ENCODE measurements at places on chromosomes 11 and 22. TPM values are rescaled to one million over a fixed set of nuclear protein-coding genes. Genes with fewer than 3 reads are reported as not detected.

Gene GRK3
- polyA plus RNA-seq: 1.1 TPM

Gene UPK3A
- polyA plus RNA-seq: not detected

Gene UBE2L6
- 292 TPM for polyA plus RNA-seq

Gene FOLR1
- not detected for polyA plus RNA-seq

Gene TIMM8B
- 91.3 TPM for polyA plus RNA-seq

Gene MS4A6E
- polyA plus RNA-seq: not detected

Gene GGTLC3
- not detected for polyA plus RNA-seq

Gene GGT1
- polyA plus RNA-seq: 16.8 TPM

Gene SERPIND1
- not detected for polyA plus RNA-seq

Gene GALNT18
- polyA plus RNA-seq: not detected

Gene NLRP10
- not detected for polyA plus RNA-seq

Gene SVIP
- polyA plus RNA-seq: 33.6 TPM

GRCh38 chr11:92867913-92868619 is 101.4 kb upstream of the MTNR1B start:
- no peak overlapping the region for H3K27ac ChIP-seq
- no peak for DNase-seq
- H3K4me3 ChIP-seq: no peak overlapping the region
- no peaks in the 10 kb centered on the region for H3K4me1 ChIP-seq
- no peaks in the 10 kb centered on the region for H3K27me3 ChIP-seq

- H3K36me3 ChIP-seq: no peaks in the 10 kb centered on the region
- H3K4me1 ChIP-seq: no peaks in the 10 kb centered on the region
- peaks cover 2% of the 10 kb centered on the region for H3K27me3 ChIP-seq
- no peak overlapping the region for H3K4me3 ChIP-seq
- DNase-seq: no peak
These were observed 191.6 kb upstream of the CADM1 start for GRCh38 chr11:115695677-115696364.

DNA sequence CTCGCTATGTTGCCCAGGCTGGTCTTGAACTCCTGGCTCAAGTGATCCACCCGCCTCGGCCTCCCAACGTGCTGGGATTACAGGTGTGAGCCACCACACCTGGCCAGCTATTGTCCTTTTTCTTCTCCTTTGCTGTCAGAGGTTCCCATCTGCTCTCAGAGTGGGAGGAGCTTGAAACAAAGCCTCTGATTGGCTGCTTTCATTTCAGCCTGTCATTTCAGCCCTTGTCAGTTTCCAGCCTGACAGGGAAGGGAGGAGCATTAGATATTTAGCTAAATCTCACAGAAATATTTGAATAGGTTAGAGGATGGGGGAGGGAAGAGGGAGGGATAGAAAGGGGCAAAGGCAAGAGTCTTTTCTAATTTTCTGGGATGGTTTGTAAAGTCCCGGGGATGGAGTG is 8.7 kb downstream of the SLC22A6 start:
- H3K36me3 ChIP-seq: no peaks in the 10 kb centered on the region
- no peak overlapping the region for H3K4me3 ChIP-seq
- no peaks in the 10 kb centered on the region for H3K27me3 ChIP-seq
- no peak for DNase-seq

DNA sequence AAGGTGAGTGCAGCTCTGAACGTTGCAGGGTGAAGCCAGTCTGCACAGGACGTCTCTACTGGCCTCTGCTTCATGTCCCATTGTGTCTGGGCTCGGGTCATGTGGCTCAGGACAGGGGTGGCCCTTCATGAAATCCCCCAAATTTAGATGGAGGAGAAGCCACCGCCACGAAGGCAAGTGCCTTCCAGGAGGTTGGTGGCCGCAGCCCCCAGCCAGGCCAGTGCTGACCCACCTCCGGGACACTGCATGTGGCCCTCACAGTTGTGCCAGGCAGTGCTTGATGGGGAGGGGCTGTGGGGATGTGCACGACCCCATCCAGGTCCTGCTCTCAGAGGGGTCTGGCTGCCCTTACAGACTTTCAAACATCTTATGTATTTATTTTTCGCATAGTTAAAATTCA is 1311.1 kb downstream of the BRD1 start:
- no peaks in the 10 kb centered on the region for H3K4me1 ChIP-seq
- H3K27ac ChIP-seq: no peak overlapping the region
- H3K4me3 ChIP-seq: no peak overlapping the region

GRCh38 chr11:64371201-64371600 is 12.2 kb downstream of the RPS6KA4 start:
- no peaks in the 10 kb centered on the region for H3K27me3 ChIP-seq
- H3K27ac ChIP-seq: no peak overlapping the region

GRCh38 chr11:64267207-64267945 is 16.0 kb downstream of the PLCB3 start:
- H3K27ac ChIP-seq: no peak overlapping the region
- H3K27me3 ChIP-seq: no peaks in the 10 kb centered on the region
- H3K4me1 ChIP-seq: peaks cover 27% of the 10 kb centered on the region
- no peak overlapping the region for H3K4me3 ChIP-seq

GRCh38 chr22:45278125-45278524 is 6.6 kb upstream of the UPK3A start:
- no peak for DNase-seq
- H3K36me3 ChIP-seq: no peaks in the 10 kb centered on the region
- peaks cover 5% of the 10 kb centered on the region for H3K4me1 ChIP-seq
- H3K4me3 ChIP-seq: no peak overlapping the region
- H3K27ac ChIP-seq: no peak overlapping the region
- no peaks in the 10 kb centered on the region for H3K27me3 ChIP-seq

GRCh38 chr11:102251423-102251822 is 65.9 kb upstream of the BIRC3 start:
- no peak overlapping the region for H3K27ac ChIP-seq
- H3K27me3 ChIP-seq: no peaks in the 10 kb centered on the region
- H3K4me3 ChIP-seq: no peak overlapping the region
- H3K4me1 ChIP-seq: no peaks in the 10 kb centered on the region

- no peaks in the 10 kb centered on the region for H3K36me3 ChIP-seq
- no peaks in the 10 kb centered on the region for H3K27me3 ChIP-seq
- no peaks in the 10 kb centered on the region for H3K4me1 ChIP-seq
- H3K4me3 ChIP-seq: no peak overlapping the region
- DNase-seq: no peak
These were observed 1.8 kb upstream of the PRG2 start for GRCh38 chr11:57392066-57392762.

DNA sequence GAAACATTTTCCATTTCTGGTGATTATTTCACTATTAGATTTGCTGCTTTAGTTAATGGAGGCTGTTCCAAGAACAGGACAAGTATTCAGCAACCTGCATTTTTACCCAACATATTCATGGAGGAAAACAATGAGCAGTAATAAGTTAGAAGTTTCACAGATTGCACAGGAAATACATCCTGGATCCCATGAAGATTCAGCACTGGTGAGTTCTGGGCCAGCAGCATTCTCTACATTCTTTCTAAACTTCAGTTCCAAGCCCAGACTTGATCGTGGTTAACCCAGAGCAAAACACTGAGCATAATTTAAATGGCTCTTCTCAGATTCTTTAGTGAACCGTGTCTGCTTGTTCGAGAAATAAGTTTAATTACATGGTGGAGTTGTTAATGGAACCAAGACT is 3.8 kb downstream of the FJX1 start:
- peaks cover 13% of the 10 kb centered on the region for H3K4me1 ChIP-seq
- no peak overlapping the region for H3K27ac ChIP-seq
- no peak for DNase-seq
- peaks cover 40% of the 10 kb centered on the region for H3K27me3 ChIP-seq
- H3K36me3 ChIP-seq: no peaks in the 10 kb centered on the region

- H3K4me3 ChIP-seq: no peak overlapping the region
- no peaks in the 10 kb centered on the region for H3K27me3 ChIP-seq
- no peak overlapping the region for H3K27ac ChIP-seq
- no peaks in the 10 kb centered on the region for H3K4me1 ChIP-seq
These were observed 739.8 kb downstream of the OPCML start for GRCh38 chr11:132792341-132793140.

DNA sequence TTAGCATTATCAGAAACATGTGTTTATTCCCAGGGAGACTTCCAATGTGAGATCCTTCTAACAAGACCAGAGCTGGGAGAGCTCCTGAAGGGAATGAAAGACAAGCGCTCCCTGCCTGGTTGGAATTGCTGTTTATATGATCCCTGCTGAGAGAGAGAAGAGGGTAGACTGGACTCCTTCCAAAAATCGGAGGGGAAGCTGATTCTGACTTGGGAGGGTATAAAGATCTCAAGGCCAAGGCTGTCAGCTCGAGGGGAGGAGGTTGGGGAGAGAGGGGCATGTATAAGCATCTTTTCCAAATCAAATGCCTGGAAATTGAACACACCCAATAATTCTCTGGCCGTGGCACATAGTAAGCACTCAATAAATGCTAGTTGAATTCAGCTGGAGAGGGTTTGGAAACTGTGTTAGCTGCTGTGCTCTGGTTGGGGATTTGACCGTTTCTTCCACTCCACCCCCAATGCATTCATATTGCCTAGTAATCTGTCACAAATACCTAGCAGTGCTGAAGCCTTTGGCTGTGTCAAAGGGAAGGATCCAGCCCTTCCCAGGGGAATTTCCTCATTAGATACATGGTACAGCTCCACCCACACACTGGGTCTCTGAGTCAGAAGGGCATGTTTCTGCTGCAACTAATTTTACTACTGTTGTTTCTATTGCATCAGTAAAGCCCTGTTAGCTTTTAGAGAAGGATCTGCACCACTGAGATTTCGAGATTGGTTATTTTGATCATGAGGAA is 61.5 kb downstream of the CACNG2 start:
- no peak for DNase-seq
- H3K27me3 ChIP-seq: peaks cover 12% of the 10 kb centered on the region
- no peak overlapping the region for H3K27ac ChIP-seq
- H3K36me3 ChIP-seq: no peaks in the 10 kb centered on the region

GRCh38 chr11:21472261-21472660 is 720.6 kb upstream of the ANO5 start:
- H3K4me3 ChIP-seq: no peak overlapping the region
- no peak for DNase-seq
- H3K4me1 ChIP-seq: no peaks in the 10 kb centered on the region
- H3K27ac ChIP-seq: no peak overlapping the region
- no peaks in the 10 kb centered on the region for H3K27me3 ChIP-seq

DNA sequence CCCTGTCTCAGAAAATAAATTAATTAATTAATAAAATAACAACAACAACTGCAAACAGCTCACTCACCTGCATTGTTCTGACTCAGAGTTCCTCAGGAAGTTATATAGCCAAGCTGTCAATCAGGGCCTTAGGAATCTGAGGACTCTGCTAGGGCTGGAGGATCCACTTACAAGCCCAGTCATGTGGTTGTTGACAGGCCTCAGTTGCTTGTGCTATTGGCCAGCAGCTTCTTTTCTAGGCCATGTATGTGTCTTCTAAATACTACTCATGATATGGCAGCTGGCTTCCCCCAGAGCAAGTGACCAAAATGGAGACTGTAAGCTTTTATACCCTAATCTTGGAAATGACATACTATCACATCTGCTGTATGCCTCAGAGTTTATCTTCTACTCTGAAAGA is 20.8 kb upstream of the ATP5MG start:
- H3K27ac ChIP-seq: no peak overlapping the region
- no peak overlapping the region for H3K4me3 ChIP-seq
- no peaks in the 10 kb centered on the region for H3K4me1 ChIP-seq
- H3K27me3 ChIP-seq: no peaks in the 10 kb centered on the region

GRCh38 chr22:49255154-49255553 is 572.5 kb downstream of the BRD1 start:
- H3K27me3 ChIP-seq: peaks cover 2% of the 10 kb centered on the region
- H3K36me3 ChIP-seq: no peaks in the 10 kb centered on the region
- no peaks in the 10 kb centered on the region for H3K4me1 ChIP-seq
- no peak for DNase-seq

GRCh38 chr11:122696662-122697061 is 41.1 kb downstream of the UBASH3B start:
- no peaks in the 10 kb centered on the region for H3K36me3 ChIP-seq
- peaks cover 78% of the 10 kb centered on the region for H3K4me1 ChIP-seq
- no peaks in the 10 kb centered on the region for H3K27me3 ChIP-seq
- H3K4me3 ChIP-seq: peak overlapping the region; percentile 76
- peak overlapping the region; percentile 87 for H3K27ac ChIP-seq
- peak; percentile 54 for DNase-seq

DNA sequence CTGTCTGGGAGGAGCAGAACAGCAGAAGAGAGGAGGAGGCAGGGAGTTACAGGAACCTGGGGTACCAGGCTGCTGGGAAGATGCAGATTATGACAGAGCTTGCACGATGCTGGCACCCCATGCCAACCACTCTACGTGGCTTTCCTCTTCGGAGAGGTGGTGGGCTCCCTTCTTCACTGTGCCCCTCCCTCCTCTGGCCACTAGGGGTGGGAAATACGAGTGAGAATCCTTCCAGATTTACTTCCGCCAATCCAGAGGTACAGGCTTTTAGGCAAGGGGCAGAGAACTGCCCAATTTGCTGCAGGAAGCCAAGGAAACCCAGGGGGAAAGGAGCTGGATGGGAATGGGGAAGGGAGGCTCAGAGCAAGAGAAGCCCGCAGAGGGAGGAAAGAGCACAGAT is 12.3 kb downstream of the HYOU1 start:
- H3K4me1 ChIP-seq: no peaks in the 10 kb centered on the region
- no peaks in the 10 kb centered on the region for H3K27me3 ChIP-seq
- peaks cover 35% of the 10 kb centered on the region for H3K36me3 ChIP-seq
- H3K27ac ChIP-seq: no peak overlapping the region

GRCh38 chr11:118283037-118283636 is 19.0 kb upstream of the MPZL2 start:
- no peaks in the 10 kb centered on the region for H3K27me3 ChIP-seq
- no peak for DNase-seq
- H3K27ac ChIP-seq: no peak overlapping the region
- H3K36me3 ChIP-seq: no peaks in the 10 kb centered on the region

- no peaks in the 10 kb centered on the region for H3K36me3 ChIP-seq
- DNase-seq: no peak
- H3K27me3 ChIP-seq: no peaks in the 10 kb centered on the region
- peaks cover 7% of the 10 kb centered on the region for H3K4me1 ChIP-seq
- no peak overlapping the region for H3K4me3 ChIP-seq
- no peak overlapping the region for H3K27ac ChIP-seq
These were observed 23.3 kb upstream of the CCDC34 start for GRCh38 chr11:27386181-27386845.

DNA sequence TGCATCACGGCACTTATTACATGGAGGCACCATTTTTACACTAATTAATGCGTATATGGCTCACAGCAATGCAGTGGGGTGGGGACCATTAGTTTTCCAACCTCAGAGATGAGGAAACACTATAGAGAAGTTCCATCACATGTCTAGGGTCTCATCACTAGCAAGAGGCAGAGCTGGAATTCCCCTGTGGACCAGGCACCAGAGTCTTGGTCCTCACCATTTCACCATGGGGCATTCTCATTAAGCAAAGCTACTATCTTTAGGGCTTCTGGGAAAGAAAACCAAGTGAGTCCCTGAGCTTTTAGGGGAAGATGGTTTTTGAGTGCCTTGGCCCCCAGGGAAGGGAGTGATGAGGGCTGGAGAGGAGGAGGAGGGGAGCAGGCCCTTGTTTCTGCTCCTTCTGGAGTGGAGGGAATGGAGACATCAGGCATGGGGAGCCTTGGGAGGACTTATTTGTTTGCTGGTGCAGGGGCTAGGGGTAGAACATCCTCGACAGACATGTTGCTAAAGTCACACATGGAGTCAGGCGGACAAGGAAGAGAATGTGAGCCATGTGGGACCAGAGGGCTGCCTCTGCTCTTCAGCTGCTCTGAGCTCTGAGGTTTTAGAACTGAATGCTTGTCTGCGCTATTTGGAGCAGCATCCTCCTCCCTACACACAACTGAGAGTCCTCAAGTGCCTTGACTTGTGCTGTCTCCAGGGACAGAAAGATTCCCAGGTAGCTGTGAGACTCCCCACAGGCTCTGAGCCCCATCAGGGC is 40.3 kb upstream of the ZBED5 start:
- H3K4me1 ChIP-seq: no peaks in the 10 kb centered on the region
- H3K36me3 ChIP-seq: no peaks in the 10 kb centered on the region
- H3K27ac ChIP-seq: no peak overlapping the region

Measured in CD4-positive, CD25-positive, alpha-beta regulatory T cell (primary cell).